ENCODE measurements at places on chromosomes 3 and 15. TPM values are rescaled to one million over a fixed set of nuclear protein-coding genes. Genes with fewer than 3 reads are reported as not detected.

The ESYT3 gene
- 0.44 TPM for total RNA-seq

The SLC51B gene
- total RNA-seq, result not detected

The GATA2 gene
- 0.51 TPM for total RNA-seq

The ROBO1 gene
- total RNA-seq, result 30.3 TPM

The ERICH6 gene
- not detected for total RNA-seq

The CCDC39 gene
- total RNA-seq, result not detected

The PRKCD gene
- total RNA-seq, result 9.8 TPM

The POTEB gene
- not detected for total RNA-seq

The ADCY5 gene
- total RNA-seq, result not detected

The CATSPER2 gene
- total RNA-seq, result 7.0 TPM

The TM4SF4 gene
- not detected for total RNA-seq

The SNRPN gene
- 101 TPM for total RNA-seq

The GOLGA8J gene
- total RNA-seq, result not detected

The GMNC gene
- total RNA-seq, result not detected

The MNS1 gene
- total RNA-seq, result 1.5 TPM

The U2SURP gene
- 146 TPM for total RNA-seq

The RBMS3 gene
- 65.5 TPM for total RNA-seq

The MUC4 gene
- not detected for total RNA-seq

The ANKRD34C gene
- not detected for total RNA-seq

The CYP11A1 gene
- not detected for total RNA-seq

The ROPN1B gene
- not detected for total RNA-seq

The ATP8B4 gene
- total RNA-seq, result not detected

The ZNF654 gene
- total RNA-seq, result 10.4 TPM

The ZFAND6 gene
- 57.6 TPM for total RNA-seq

The DNASE1L3 gene
- total RNA-seq, result not detected

The CLCN2 gene
- total RNA-seq, result 4.5 TPM

The DOCK3 gene
- 0.34 TPM for total RNA-seq

The ATP10A gene
- total RNA-seq, result not detected

The PSMA4 gene
- total RNA-seq, result 261 TPM

The P2RY1 gene
- 0.28 TPM for total RNA-seq

The FSTL1 gene
- total RNA-seq, result 56.4 TPM

The FETUB gene
- total RNA-seq, result 0.47 TPM

The DGKG gene
- total RNA-seq, result not detected

The WDR93 gene
- total RNA-seq, result 0.47 TPM

The PDHB gene
- total RNA-seq, result 52.2 TPM

The ENTPD3 gene
- total RNA-seq, result 0.28 TPM

The UNC13C gene
- not detected for total RNA-seq

The SEC61A1 gene
- total RNA-seq, result 418 TPM

The PYGO1 gene
- total RNA-seq, result 5.1 TPM

The BNIP2 gene
- 80.7 TPM for total RNA-seq

The SKIL gene
- 31.9 TPM for total RNA-seq

The PRKAR2A gene
- total RNA-seq, result 51.3 TPM

The MESP1 gene
- 0.58 TPM for total RNA-seq

The KLHL18 gene
- 36.4 TPM for total RNA-seq

The CD200R1L gene
- total RNA-seq, result not detected

The RAB6B gene
- total RNA-seq, result 1.1 TPM

The UROC1 gene
- not detected for total RNA-seq

The TMEM45A gene
- 4.1 TPM for total RNA-seq

The XIRP1 gene
- not detected for total RNA-seq

The ARID3B gene
- total RNA-seq, result 4.7 TPM

The ARL14 gene
- total RNA-seq, result 0.72 TPM

The PLA2G4E gene
- 0.12 TPM for total RNA-seq

The FANCD2 gene
- total RNA-seq, result 14.6 TPM
